ENCODE measurements at places on chromosomes 6 and 20.

- DNase-seq, result no peak
Observed at GRCh38 chr20:9149087-9149486, 80.2 kb downstream of the PLCB4 start.

DNA sequence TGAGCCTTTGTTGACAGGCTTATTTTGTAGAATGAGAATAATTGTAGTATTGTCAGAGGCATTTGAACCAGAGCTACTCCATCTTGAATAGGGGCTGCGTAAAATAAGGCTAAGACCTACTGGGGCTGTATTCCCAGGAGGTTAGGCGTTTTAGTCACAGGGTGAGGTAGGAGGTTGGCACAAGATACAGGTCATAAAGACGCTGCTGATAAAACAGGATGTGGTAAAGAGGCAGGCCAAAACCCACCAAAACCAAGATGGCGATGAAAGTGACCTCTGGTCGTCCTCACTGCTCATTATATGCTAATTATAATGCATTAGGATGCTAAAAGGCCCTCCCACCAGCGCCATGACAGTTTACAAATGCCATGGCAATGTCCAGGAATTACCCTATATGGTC lies 82.7 kb downstream of the PFDN4 start:
- DNase-seq, result no peak

- no peak for DNase-seq
Observed at GRCh38 chr6:15810618-15811017, 147.8 kb upstream of the DTNBP1 start.

- no peak for DNase-seq
Observed at GRCh38 chr20:5544712-5545111, 205.5 kb upstream of the SHLD1 start.

DNA sequence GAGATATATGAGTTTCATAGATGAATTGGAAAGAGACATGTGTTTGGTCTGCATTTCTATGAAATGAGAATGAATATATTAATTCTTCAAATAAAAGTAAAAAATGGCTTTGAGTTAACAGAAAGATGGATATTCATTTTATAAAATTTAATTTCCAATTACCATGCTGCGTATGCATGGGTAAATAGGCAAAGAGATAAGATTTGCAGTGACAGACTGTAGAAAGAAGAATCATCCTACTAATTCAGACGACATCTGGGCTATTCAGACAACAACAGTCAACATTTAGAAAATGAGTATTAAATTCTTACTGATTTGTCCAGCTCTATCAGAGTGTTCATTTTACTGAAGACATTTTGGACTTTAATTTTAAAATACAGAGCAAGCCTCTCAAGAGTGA lies 602.2 kb upstream of the NRSN1 start:
- DNase-seq, result no peak

DNA sequence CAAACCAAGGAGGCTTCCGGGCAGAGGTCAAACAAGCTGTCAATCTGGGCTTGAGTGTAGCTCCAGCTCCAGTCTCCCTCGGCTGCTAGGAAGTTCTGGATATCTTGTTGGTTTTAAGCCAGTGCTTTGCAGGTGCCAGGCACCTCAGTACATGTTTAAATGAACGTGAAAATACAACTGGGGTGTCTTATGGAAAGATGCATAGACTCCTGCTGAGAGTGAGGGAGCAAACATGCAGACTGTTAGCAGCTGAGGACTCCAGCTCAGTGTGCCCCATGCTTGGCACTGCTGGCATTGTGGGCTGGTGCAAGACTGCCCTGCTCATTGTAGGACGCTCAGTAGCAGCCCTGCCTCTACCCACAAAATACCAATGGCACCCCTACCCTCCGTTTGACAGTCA lies 28.5 kb downstream of the ERMARD start:
- DNase-seq, result no peak

- peak; percentile 63 for DNase-seq
Observed at GRCh38 chr6:146028252-146028795, 538 bp upstream of the GRM1 start.

GRCh38 chr6:169556758-169557548 lies 144.9 kb downstream of the WDR27 start:
- no peak for DNase-seq
